Activated CD4-positive, alpha-beta T cell treated with anti-CD3 and anti-CD28 coated beads, Interleukin-2, amount 10 ng/mL, durations not matched to agents 24 days and 14 days (primary cell): ENCODE measurements at places on chromosomes 1 and 21.

GRCh38 chr1:204711103-204711946, 25.8 kb upstream of the LRRN2 start:
- DNase-seq, result no peak

DNA sequence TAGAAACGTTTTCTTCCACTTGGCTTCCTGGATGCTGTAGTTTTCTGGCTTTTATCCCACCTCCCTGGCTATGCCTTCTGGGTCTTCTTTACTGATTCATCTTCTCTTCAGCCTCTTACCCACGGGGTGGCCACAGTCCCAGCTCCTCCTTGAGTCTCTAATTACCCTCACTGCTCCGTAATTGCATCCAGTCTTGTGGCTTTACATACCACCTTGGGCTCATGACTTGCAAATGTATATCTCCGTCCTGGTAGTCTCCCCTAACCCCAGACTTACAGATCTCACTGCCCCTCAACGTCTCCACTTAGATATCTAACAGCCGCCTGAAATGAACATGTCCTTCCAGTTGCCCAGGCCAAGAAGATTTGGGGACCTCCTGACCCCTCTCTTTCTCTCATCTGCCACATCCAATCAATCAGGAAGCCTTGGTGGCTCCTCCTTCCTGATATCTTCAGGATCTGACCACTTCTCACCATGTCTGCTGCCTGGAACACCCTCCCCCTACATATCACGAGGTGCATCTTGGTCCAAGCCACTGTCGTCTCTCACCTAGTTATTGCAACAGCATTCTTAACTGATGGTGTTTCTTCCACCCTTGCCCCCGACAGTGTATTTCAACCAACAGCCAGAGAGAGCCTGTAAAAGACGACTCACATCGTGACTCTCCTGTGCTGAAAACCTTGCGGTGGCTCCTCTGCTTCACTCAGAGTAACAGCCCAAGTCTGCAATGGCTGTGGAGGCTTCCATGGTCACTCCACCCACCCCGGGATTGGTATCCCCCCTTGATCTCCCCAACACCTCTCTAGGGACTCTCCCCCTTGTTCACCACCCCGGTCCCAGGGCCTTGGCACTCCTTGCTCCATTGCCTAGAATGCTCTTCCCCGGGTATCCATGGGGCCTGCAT, 219.0 kb upstream of the POU3F1 start:
- no peak for DNase-seq

GRCh38 chr1:30765556-30766434, 8.2 kb upstream of the LAPTM5 start:
- peak; percentile 71 for DNase-seq

DNA sequence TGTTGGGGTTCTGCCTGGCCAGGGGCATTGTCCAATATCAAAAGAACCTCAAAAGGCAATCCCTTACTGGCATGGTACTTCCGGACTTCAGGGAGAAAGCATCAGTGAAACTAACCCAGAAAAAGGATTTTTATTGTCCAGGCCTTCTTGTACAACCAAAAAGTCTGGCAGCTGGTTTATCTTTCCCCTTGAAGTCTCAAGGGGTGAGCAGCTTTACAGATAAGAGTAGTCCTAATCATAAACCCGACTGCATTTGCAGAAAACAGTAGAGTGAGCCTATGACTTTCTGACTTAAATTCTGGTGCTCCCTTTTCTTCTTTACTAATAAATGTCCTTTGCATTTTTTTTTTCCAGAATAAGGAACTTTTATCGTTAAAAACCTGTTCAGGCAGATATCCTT, 104.0 kb upstream of the CHRM3 start:
- no peak for DNase-seq

DNA sequence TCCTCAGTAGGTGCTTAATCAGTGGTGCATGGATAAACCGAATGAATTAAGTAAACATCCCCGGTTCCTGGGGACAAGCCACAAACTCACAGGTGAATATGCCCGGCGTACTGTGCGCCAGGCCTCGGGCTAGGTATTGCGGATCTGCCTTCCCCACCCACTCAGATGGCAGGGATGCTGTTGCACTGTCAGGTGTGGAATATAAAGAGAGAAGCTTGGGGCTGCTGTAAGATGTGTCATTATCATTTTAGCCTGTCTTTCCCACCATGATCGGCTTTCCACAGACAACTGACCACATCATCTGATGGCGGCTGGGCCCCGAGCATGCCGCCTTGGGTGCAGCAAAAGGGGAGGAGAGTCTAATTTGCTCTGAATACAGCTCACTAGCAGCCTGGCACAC, 45.4 kb upstream of the LRP8 start:
- DNase-seq, result no peak

DNA sequence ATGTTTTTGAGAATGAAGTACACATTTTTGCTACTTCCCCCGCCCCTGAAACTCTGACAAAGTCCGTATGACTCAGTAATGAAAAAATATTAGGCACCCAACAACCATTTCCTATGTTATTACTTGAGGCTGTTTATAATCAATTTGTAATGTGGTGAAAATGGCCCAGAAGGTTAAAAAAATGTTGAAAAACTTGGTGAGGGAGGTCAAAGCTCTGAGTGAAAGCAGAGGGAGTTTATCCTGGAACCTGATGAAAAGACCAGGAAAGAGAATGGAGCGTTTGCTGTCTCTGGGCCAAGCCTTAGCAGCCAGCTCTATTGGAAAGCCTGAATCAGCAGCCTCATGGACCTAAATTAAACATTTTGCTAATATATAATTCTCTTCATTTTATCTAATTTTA, 367.7 kb upstream of the NEGR1 start:
- no peak for DNase-seq

DNA sequence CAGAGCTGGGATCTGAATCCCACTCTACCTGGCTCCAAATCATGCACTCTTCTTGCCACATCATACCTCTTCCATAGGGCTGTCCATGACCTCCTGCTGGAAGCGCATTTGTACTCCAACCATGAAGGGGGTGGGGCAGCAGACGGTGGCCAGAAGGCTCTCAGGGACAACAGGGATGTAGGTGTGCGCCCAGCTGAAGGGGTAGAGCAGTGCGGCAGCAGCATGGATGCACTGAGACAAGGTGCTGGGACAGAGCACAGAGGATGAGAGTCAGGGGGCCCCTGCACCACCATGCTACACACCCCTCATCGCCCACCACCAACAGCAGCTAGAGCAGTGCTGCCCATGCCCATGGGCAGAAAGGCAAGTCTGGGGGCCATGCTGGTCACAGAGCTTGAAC, 8.4 kb downstream of the DENND2D start:
- DNase-seq, result no peak

- DNase-seq, result no peak
Observed at GRCh38 chr1:145884675-145885074, 991 bp downstream of the ANKRD35 start.

- DNase-seq, result no peak
Observed at GRCh38 chr1:56639211-56639610, 5.9 kb upstream of the PRKAA2 start.

DNA sequence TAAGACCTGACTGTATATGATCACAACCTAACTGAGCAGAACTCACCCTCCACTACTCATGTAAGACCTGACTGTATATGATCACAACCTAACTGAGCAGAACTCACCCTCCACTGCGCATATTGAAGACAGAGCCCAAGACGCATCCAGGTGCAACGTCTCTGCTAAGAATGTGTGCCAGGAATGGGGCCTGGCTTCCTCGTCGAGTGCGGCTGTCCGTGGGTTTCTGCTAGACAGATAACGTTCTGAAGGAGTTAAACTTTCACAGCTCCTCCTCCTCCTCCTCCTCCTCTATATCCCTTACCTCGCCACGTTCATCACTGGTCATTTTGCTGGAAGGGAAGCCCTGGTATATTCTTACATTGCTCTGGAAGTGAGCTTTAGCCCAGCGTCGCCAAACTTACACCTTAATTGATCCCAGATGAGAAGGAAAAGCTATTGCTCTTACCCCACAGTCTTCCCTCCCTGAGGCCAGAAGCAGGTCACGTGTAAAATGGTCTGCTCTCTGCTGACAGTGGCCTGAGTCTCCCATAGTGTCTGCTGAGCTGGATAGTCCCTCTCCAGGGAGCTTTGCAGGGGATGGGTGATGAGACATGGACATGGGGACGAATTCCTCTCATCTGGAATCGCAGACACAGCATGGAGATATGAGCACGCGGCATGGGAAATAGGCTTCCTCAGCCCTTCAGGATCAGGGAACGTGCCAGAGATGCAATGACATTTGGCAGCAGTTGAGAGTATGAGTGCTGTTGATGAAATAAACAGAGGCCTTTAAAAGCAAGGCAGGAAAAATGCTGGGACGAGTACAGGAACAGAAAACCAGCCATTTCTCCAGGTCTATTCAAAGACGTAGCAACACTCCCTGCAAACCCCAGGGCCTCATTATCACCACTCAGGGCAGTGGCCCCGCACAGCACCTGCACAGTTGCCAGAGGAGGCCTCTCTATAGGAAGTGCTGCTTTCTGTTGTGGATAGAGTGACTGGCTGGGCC, 528.1 kb downstream of the KIF26B start:
- DNase-seq, result no peak

DNA sequence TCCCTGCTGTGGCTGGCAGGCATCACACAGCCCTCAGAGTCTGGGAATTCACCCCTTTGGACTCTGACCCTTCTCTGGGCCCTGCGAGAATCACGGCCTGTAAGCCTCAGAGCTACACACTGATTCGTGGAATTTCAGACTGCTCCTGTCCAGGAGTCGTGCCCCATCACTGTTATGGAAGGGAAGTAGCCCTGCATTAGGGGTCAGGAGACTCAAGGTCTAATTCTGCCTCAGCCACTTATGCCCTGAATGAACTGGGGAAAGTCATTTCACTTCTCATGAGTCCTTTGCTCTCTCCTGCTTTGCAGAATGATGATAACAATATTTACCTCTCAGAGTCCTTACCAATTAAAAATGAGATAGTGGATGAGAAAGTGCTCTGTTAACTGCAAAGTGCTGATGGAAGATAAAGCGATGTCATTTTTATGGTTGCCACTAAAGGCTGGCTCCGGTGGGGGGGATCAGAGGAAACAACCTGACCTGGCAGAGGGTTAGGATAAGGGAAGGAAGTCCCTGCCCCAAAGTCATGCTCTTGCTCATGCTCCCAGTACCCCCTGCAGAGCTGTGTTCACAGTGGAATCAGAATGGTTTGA, 148.6 kb upstream of the CD34 start:
- DNase-seq, result no peak

DNA sequence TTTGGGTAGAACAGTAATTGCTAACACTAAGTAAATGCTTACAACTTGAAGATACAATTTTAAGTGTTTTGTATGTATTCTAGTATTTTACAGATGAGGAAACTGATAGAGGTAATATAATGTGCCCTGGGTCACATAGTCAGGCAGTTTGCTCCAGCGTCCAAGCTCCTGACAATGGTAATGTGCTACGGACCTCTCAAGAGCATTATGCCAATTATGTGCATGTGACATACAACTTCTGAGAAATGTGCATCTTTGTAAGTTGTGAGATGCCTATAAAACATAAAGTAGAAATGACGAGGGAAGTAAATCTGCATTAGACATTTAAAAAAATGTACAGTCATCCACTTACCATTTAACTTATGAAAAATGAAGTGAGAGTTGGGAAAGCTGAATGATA, 186.8 kb downstream of the LRRC7 start:
- no peak for DNase-seq

- no peak for DNase-seq
Observed at GRCh38 chr1:202202500-202203168, 9.0 kb downstream of the LGR6 start.

DNA sequence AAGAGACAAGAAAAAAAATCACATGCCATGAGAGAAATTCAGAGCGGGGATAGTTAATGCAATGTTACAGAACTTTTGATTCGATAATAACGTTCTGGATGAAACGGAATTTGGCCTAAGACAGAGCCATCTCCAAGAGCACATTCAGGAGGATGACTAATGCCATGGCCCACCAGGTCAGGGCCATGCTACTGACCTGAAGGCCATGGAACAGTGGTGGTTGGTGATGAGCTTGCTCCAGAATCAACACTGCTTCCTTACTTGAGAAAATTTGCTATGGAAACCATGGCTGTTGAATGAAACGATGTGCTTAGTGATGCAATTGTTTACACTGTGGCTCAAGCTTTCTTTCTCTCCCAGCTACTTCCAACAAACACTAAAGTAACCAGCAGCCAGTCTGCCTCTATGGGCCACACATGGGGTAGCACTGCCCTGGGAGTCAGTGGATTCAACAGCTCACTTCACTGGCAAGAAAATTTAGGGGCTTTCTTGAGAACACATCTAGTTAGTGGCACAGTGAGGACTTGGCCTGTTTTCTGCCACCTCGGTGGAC, 299.1 kb downstream of the PCP4 start:
- DNase-seq, result no peak

GRCh38 chr21:26389971-26390641, 183.0 kb downstream of the CYYR1 start:
- no peak for DNase-seq

- DNase-seq, result no peak
Observed at GRCh38 chr1:207031632-207032264, 808 bp downstream of the C1orf116 start.

DNA sequence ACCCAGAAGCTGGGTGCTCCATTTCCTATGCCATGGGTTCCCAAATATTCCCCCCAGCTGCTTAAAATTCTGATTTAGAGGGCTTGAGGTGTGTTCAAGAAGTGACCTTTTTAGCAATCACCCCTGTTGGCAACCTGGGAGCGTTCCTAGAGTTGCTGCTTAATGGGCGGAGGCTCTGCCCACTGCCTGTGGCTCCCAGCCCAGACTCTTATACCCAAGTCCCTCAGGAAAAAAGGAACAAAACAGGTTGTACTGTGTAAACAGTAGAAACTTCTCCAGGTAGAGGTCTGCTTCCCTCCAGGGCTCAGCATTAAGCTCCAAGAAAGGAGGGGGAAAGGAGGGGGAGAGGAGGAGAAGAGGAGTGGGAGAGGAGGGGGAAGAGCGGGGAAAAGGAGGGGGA, 14.6 kb upstream of the TENT5C start:
- no peak for DNase-seq

DNA sequence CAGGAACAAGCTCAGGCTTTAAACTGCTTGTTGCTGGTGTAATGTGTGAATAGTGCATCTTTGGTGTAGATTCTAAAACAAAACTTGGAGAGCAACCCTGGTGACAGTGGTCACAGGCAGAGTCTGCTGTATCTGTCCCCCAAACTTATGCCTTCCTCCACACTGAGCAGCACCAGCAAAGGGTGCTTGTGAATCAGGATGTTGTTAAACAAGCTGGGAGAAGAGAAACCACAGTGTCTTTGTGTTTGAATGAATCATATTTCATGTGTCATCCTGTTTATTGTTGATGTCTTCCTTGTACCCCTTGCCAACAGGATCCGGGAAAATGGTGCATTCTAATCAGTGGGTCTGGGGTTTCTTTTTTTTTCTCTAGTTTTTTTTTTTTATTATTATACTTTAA, 91.9 kb upstream of the COG2 start:
- DNase-seq, result peak; percentile 68
